Epithelial cell of esophagus (primary cell): ENCODE measurements at places on chromosomes 1 and 21.

GRCh38 chr1:179195376-179195775, 34.1 kb downstream of the ABL2 start:
- DNase-seq: no peak

DNA sequence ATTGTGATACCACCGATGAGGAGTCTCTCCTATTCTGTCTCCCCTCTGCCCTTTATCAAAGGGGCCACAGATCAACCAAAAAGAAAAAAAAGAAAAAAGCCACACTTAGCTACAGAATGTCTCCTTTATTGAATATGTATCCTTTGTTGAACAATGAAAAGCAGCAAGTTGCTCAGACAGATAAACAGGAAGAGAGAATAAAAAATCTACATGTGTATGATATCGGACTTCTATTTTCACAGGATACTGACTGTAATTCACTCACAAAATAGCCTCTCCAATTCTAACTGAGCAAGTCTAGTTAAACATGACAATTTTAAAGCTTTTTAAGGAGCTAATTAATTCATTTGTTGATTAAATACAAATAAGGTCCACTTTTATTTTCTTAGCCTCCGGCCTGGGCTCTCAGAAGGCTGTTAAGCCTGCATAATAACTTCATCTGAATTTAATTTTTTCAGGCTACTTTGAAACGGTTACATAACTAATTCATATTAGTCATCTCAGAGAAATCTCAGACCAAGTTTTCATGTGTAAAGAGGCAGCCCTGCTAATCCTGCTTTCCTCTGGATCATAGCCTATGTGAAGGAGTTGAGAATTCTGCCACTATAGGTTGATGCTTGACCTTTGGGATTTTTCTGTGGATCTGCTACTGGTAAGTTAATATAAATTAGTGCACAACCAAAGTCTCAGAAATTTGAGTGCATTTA, 304.1 kb upstream of the NR5A2 start:
- peak; percentile 45 for DNase-seq

DNA sequence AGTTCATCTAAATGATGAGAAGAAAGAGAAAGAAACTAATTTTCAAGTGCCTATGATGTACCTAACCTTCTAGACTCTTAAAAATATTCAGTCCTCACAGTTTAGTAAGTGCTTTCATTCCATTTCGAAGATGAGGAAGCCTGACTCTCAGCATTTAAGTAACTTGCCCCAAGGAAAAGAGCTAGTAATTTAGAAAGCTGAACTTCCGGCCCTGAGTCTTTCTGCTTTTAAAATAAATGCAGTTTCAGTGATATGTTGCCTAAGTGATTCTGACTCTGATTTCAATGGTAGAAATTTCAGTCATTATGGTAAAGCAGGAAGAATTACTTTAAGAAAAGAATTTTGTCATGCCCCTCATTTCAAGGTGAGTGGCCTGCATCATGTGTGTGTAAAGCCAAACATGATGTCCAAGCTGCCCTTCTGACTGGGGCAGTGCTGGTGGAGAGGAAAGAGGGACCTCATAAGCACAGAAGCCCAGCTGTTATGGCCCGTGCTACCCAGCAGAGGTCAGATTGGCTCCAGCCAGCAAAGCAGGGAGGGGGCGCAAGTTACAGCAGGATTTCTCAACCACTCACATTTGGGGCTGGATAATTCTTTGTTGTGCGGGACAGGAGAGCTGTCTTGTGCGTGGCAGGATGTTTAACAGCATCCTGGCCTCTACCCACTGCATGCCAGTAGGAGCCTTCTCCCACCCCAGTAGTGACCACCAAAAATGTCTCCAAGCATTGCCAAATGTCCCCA, 10.7 kb downstream of the ATP1A4 start:
- peak; percentile 15 for DNase-seq

DNA sequence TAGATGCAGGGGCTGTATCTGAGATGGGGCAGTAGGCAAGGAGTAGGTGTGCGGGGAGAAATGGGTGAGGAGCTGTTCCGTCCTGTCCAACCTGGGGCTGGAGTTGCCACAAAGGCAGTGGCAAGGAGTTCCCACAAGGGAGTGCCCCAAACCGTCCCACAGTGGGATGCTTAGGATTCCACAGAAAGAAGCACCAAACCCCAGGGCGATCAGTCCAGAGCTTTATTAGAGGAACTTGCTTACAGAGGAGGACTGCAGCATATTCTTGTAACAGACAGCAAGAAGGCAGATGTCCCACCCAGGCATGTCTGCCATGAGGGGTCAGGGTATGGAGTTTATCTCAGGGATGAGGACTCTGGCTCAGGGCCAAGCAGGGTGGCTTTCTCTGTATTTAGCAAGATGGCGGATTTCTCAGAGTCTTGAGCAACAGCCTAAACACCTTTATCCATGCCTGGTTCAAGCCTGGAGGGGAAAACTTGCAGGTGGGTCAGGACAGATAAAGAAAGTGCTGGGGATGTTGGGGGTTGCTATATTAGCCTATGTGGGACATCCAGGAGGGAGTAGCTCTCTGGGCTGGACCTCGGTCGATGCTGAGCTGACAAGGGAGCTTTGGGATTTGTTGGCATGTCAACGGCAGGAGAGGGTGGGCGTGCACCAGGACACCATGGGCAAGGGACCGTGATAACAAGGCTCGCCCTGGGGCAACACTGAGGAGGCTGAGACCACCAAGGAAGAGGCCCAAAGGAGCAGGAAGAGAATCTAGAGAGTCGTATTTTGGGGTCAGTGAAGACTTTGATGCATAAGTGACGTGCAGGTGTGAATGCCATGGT, 32.8 kb downstream of the OBSCN start:
- DNase-seq: no peak

DNA sequence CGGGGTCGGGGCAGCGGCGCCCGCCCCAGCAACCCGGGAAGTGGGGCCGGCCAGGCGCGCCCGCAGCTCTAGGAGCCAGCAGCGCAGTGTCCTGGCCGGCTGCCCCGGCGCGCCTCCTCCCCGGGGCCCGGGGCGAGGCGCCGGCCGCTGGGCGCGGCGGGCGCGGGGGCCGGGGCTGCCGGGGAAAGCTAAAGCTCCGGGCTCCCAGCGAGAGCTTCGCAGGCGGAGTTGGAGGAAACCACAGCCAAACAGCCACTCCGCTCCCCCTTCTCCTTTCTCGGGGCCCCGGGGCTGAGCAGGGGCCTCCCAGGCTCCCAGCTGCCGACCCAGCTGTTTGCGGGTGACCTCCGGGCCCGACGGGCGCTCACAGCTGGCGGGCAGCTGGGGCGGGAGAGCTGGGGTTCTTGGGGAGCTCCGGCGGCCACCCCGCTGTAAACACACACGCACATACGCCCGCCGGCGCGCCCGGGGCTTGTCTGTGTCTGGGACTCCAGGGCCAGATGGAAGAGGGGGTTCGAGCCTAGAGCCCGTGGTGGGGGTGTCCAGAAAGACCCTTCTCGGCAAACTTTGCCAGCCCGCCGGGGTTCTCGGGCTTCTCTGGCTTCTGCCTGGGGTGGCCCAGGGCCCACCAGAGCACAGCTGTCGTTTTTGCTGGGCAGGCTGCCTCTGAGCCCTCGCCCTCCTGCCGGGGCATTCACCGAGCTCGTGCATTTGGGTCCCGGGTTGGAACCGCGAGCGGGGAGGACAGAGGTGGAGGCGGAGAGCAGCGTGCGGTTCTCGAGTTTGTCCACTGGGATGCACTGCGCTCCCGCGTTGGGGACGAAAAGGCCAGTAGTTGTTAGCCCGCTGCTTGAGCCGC, 1.5 kb downstream of the AJAP1 start:
- DNase-seq: peak; percentile 51

GRCh38 chr1:42735056-42735455, 5.0 kb downstream of the CLDN19 start:
- DNase-seq: no peak
